ENCODE measurements at places on chromosomes 1 and 21.
A peak's percentile ranks its signal among the peaks of the same experiment; 100 is the strongest.

- no peak for DNase-seq
Observed at GRCh38 chr1:174399211-174399610, 48.6 kb upstream of the GPR52 start.

DNA sequence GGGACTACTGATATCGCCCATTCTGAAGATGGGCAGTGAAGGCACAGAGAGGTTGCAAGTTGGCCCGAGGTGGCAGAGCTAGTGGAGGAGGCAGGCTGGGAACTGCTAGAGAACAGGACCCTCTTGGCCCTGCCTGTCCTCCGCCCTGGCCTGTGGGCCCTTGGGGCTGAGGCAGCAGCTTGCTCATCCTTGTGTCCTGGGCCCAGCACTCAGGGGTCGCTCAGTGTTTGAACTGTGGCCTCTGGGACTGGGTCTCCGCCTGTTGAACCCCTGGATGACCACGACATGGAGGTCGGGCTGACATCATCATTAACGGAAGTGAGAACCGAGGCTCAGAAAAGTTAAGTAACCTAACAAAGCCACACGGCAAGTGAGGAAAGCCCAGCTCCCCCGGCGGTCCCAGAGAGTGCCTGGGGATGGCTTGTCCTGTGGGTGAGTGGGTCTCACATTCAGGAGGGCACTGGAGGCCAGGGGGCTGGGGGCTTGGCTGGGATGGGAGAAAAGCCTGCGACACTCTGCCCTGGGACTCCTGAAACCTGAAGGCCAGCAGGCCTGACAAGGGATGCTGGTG, 23.0 kb upstream of the DDOST start:
- DNase-seq = peak; percentile 40

GRCh38 chr1:226128487-226129075, 58.0 kb downstream of the ACBD3 start:
- no peak for DNase-seq

- peak; percentile 57 for DNase-seq
Observed at GRCh38 chr1:109395602-109396512, 1.9 kb downstream of the SORT1 start.

DNA sequence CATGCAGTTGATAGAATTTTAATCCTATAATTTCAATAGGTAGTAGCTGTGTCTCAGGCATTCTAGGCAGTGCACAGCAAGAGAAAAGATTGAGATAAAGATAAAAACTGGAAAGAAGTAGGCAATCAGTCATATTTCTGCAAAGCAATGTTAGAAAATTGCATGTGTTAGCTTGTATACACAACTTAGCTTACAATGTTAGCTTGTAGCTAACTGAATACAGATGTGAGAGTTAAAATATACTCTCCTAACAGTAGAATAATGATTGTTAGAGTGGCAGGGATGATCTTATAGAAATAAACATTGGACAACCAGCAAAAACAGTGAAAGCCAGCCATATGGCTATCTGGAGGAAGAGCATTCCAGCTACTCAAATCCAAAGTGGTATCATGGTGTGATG, 29.0 kb downstream of the PTPRC start:
- no peak for DNase-seq

GRCh38 chr1:204828352-204828850, 42.3 kb upstream of the NFASC start:
- no peak for DNase-seq

DNA sequence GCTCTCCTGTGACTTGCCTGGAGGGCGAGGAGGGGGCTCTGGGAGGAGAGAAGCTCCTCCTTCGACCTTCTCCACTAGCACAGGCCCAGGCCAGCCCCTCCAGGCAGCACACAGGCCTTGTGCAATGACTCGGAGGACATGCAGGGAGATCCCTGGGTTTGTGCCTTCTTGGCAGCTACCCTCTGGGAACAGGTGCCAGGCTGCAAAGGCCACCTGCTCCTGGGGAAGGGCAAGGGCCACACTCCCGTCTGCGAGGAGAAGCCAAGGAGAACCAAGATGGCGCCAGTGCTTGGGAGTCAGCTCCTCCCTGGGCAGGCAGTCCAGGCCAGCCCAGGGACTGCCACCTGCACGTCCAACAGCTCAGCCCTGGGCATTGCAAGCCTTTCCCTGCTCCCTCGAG, 15.3 kb downstream of the CASZ1 start:
- DNase-seq = no peak

- DNase-seq = no peak
Observed at GRCh38 chr1:226489718-226490425, 58.7 kb upstream of the STUM start.

- no peak for DNase-seq
Observed at GRCh38 chr1:82197606-82198005, 396.9 kb downstream of the ADGRL2 start.

- no peak for DNase-seq
Observed at GRCh38 chr21:42026082-42026435, 15.9 kb upstream of the ZBTB21 start.

- DNase-seq = no peak
Observed at GRCh38 chr21:42027085-42027821, 17.1 kb upstream of the ZBTB21 start.

- DNase-seq = peak; percentile 10
Observed at GRCh38 chr1:58162952-58163550, 383.5 kb downstream of the OMA1 start.

DNA sequence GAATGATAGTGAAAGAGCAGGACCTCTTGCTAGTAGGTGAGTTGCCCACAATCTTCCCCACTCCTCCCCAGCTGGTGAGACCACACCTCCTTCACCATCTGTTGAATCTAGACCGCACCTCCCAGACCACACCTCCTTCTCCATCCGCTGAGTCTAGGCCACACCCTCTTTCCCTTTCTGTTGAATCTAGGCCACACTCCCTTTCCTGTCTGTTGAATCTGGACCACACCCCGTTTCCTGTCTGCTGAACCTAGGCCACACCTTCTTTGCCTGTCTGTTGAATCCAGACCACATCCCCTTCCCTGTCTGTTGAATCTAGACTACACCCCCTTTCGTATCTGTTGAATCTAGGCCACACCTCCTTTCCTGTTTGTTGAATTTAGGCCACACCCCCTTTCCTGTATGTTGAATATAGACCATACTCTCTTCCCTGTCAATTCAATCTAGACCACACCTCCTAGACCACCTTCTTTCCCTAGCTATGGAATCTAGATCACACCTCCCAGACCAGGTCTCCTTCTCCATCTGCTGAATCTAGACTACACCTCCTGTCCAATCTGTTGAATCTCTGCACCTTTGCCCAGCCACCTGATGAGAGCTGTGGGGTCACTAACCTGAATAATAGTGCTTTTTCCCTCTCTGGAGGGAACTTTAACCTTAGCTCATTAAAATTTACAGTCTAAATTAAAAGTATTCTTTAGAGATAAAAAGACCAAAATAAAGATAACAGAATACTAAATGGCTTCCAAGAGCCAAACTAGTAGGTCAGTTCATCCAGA, 116.3 kb downstream of the DAB1 start:
- DNase-seq = no peak

GRCh38 chr1:200874694-200875093, 1.9 kb downstream of the GPR25 start:
- no peak for DNase-seq

DNA sequence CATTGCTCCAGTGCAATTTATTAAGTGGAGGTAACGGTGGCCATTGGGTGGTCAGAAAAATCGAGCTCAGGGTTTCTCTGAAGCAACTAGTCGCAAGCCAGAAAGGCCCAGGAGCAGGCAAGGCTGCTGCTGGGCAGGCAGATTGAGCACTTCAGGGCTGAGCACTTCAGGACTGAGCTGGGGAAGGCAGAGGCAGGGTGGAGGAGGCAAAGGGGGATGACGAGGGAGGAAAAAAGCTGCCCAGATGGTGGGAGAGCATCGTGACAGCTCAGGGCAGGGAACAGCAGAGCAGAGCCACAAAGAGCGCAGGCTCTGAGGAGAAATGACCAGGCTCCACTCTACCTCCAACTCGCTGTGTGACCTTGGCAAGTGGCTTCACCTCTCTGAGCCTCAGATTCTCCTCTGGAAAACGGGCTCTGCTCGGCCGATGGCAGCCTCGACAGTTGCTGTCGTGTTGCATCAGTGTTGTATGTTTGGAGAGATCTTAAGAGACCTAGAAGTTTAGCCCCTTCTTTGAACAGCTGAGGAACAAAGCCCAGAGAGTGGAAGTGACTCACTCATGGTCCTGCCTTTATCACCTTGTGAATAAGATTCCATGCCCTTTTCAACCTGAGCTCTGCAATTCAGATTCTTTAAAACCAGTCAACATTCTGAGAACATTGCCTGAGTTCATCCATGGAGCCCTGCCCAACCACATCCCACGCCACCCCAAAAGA, 141.4 kb downstream of the SYF2 start:
- no peak for DNase-seq

- no peak for DNase-seq
Observed at GRCh38 chr1:175874081-175874480, 130.7 kb upstream of the TNR start.

DNA sequence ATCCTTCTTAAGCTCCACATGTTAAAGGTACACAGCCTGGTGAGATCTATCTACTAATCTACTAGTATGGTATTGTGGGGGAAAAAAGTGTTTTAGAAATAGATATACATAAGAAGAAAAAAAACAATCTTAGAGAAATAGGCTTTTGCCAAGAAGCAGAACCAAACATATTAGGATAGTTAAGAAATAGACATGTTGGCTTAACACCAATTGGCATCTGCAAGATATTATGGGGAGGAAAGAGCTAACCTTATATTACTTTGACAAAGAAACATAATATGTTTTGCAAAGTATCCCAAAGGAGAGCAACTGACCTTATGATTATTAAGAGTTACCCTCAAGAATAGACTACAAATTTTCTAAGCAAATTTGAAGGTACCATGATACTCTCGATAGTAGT, 202.9 kb downstream of the BRINP3 start:
- no peak for DNase-seq

DNA sequence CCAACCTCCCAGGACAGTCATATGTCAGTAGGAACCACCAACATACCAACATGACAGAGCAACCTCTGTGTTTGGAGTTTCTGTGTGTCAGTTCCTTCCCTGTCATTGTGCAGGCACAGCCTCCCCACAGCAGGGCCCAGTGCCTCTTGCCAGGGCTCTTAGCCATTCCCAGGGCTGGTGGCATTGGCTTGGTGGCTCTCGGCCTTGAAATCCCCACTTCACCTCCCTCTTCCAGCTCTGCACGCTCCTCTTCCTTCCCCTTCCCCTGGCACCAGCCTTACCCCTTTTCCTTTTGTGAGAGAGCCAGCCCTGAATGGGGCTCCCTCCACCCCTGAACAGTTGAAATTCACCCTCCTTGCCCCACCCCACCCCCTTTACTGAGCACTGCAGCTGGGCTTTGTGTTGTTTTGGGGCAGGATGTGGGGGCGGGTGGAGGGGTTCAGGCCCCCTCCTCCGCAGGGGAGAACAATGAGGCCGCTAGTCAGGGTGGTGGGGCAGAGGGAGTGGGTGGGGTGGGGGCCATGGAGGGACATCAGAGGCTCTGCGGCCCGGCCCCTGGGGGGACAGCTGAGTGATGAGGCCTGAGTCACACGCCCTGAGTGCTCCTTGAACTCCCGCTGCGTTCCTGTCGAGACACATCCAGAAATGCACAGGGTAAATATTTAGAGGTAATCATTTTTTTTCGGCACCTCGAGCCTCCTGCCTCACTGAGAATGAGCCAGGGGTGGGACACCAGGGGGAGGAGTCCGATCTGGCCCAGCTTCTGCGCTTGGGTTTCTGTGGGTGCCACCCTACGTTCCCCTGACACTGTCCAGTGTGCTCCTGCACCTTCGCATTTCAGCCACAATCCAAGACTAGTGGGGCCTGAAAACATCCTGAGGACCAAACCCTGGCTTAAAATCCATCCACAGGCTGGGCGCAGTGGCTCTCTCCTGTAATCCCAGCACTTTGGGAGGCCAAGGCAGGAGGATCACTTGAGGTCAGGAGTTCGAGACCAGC, 28.6 kb downstream of the LGR6 start:
- no peak for DNase-seq

DNA sequence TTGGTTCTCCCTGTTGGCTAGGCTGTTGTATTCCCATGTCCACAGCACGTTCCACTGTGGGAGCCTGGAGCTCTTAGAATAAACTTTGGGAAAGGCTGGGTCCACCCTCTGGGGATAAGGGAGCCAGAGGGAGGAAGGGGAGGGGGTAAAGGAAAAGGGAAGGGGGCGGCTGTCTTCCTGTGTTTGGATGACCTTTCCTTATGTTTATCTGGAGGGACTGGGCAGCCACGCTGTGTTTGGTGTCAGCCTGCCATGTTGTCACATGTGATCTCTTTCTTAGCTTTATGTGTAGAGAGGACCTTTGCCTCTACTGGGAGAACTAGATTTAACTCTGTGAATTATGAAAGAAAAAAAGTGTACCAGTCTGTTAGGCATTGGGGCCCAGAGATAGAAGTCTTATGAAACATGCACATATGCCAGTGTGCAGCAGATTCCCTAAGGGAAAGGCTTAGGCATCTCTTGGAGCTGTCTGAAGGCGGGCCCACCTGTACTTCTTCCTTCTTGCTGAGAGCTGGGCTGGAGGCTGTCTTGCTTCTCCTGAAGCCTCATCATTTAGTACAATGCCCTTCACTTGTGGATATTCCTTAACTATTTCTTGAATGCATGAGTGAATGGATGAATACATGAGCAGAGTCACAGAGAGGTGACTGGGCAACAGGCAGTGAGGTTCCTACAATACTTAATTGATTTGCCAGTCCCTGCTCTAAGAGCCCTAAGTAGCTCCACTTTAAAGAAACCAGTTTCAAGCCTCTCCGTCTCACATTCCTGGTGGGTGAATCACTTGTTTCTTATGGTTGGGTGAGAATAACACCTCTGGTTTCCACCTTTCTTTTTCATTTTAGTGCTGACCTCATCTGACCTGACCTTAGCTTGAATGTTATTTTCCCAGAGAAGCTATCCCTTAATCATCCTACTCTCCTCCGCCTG, 62.5 kb upstream of the ARHGAP29 start:
- no peak for DNase-seq

- DNase-seq = peak; percentile 90
Observed at GRCh38 chr1:226677027-226678020, 61.8 kb downstream of the ITPKB start.

DNA sequence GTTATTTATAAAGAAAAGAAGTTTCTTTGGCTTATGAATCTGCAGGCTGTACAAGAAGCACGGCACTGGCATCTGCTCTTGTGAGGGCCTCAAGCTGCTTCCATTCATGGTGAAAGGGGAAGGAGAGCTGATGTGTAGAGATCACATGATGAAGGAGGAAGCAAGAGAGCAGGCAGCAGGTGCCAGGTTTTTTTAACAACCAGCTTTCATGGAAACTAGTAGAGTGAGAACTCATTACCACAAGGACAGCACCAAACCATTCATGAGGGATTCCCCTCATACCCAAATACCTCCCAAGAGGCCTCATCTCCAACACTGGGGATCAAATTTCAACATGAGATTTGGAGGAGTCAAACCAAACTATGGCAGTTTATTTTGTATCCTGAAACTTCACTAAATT, 85.8 kb upstream of the CAMK1G start:
- DNase-seq = no peak

DNA sequence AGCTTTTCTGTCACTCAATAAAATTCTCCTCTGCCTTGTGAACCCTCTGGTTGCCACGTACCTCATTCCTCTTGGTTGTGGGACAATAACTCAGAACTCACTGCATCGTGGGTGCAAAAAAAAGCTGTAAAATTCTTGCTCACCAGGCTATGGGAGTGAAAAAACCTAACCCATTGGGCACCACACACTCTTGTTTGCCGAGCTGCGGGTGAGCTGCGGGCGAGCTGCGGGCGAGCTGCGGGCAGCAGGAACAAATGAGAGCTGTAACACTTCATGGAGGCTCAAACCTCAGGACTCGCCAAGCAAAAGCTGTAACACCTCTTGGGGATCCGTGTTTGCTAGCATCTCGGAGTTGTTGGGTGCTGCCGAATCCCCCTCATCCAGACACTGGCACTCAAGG, 641.3 kb upstream of the CHRM3 start:
- no peak for DNase-seq

GRCh38 chr1:61083013-61083806, 849 bp downstream of the NFIA start:
- no peak for DNase-seq

- DNase-seq = no peak
Observed at GRCh38 chr1:185846672-185847444, 112.7 kb downstream of the HMCN1 start.
